ENCODE measurements at places on chromosomes 1 and 21. TPM values are rescaled to one million over a fixed set of nuclear protein-coding genes. Genes with fewer than 3 reads are reported as not detected.

Gene DIO1
- total RNA-seq = 492 TPM

Gene SELE
- total RNA-seq = 1.2 TPM

Gene SMIM1
- total RNA-seq = 8.6 TPM

Gene TMPRSS3
- total RNA-seq = 5.8 TPM

Gene CNR2
- 0.54 TPM for total RNA-seq

Gene GLIS1
- not detected for total RNA-seq

Gene KCNH1
- total RNA-seq = not detected

Gene FLG
- 1.3 TPM for total RNA-seq

Gene AKIRIN1
- total RNA-seq = 56.3 TPM

Gene LCE3E
- total RNA-seq = not detected

Gene OLIG2
- total RNA-seq = 0.11 TPM

Gene CD34
- total RNA-seq = 25.4 TPM

Gene VHLL
- not detected for total RNA-seq

Gene MCOLN3
- 3.0 TPM for total RNA-seq

Gene TUT4
- total RNA-seq = 102 TPM

Gene EPHA8
- not detected for total RNA-seq

Gene CLCA4
- total RNA-seq = not detected

Gene NCF2
- total RNA-seq = 4.3 TPM

Gene PLA2G2F
- total RNA-seq = not detected

Gene PGLYRP4
- total RNA-seq = not detected

Gene THEM5
- total RNA-seq = not detected

Gene CFHR5
- not detected for total RNA-seq

Gene NR1I3
- total RNA-seq = not detected

Gene SLC30A1
- total RNA-seq = 22.7 TPM

Gene TCHH
- total RNA-seq = 0.11 TPM

Gene SEC22B
- 49.0 TPM for total RNA-seq

Gene FLG2
- not detected for total RNA-seq

Gene MPL
- not detected for total RNA-seq

Gene CD84
- total RNA-seq = 1.8 TPM

Gene SPRR1B
- not detected for total RNA-seq

Gene C1orf50
- total RNA-seq = 4.2 TPM

Gene ITLN2
- total RNA-seq = not detected

Gene FCRL5
- total RNA-seq = 0.15 TPM

Gene LAMC1
- total RNA-seq = 150 TPM

Gene RAP1GAP
- 256 TPM for total RNA-seq

Gene UBXN10
- 6.3 TPM for total RNA-seq

Gene AGT
- 4.0 TPM for total RNA-seq

Gene NUCKS1
- 181 TPM for total RNA-seq

Gene CYB561D1
- total RNA-seq = 11.1 TPM

Gene S100A2
- 2.6 TPM for total RNA-seq

Gene LCE2A
- not detected for total RNA-seq

Gene TDRD10
- total RNA-seq = 5.6 TPM

Gene YY1AP1
- 124 TPM for total RNA-seq

Gene FAM163A
- 3.2 TPM for total RNA-seq

Gene KIRREL1
- 25.0 TPM for total RNA-seq

Gene SERINC2
- total RNA-seq = 57.7 TPM

Gene AMY1B
- 3.5 TPM for total RNA-seq

Gene PRKAA2
- total RNA-seq = 16.5 TPM

Gene OR2T6
- total RNA-seq = not detected

Gene PLA2G4A
- total RNA-seq = 3.4 TPM
